ENCODE measurements at places on chromosomes 1 and 21. TPM values are rescaled to one million over a fixed set of nuclear protein-coding genes. Genes with fewer than 3 reads are reported as not detected.

GRCh38 chr1:224172229-224172628 lies 10.8 kb upstream of the DEGS1 start:
- no peak for DNase-seq

GRCh38 chr21:44871576-44872269 lies 1.8 kb downstream of the PTTG1IP start:
- peak; percentile 37 for DNase-seq

DNA sequence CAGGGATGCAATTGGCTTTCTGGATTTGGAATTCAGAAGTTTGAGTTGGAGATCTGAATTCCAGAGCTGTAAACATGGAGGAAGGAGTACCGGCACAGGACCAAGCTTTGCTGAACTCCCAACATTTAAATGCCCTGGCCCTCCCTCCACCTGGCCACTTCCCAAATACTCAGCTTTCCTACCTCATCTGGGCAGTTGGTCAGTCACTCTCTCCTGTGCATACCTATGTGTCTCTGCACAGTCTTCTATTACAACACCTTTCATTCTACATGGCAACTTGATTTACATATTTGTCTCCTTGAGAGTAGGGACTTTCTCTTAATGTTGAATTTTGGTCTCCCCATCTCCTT lies 6.1 kb upstream of the KHDRBS1 start:
- no peak for DNase-seq

TNNI3K gene
- polyA plus RNA-seq = 1.2 TPM

DNA sequence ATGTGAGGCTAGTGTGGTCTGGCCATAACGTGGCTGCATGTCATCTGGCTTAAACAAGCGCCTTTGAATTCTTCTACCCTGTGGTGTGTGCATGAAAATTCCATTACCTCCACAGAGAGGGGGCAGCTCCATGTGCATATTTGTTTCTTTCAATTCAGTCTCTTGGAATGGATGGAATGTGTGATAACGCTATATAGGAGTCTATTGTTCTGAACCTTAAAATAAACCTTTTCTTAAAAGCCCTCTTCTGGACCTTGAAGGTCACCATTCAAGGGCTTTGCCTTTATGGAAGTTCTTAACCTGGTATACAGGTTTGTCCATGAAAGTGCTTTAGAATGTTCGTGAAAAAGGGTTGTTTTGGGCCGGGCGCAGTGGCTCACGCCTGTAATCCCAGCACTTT lies 118.2 kb upstream of the ADGRL2 start:
- no peak for DNase-seq

LCE4A gene
- not detected for polyA plus RNA-seq

DMBX1 gene
- not detected for polyA plus RNA-seq

- no peak for DNase-seq
Measured at GRCh38 chr1:85258536-85259117, 835 bp downstream of the C1orf52 start.

UMODL1 gene
- not detected for polyA plus RNA-seq

CDC42 gene
- 227 TPM for polyA plus RNA-seq

DNA sequence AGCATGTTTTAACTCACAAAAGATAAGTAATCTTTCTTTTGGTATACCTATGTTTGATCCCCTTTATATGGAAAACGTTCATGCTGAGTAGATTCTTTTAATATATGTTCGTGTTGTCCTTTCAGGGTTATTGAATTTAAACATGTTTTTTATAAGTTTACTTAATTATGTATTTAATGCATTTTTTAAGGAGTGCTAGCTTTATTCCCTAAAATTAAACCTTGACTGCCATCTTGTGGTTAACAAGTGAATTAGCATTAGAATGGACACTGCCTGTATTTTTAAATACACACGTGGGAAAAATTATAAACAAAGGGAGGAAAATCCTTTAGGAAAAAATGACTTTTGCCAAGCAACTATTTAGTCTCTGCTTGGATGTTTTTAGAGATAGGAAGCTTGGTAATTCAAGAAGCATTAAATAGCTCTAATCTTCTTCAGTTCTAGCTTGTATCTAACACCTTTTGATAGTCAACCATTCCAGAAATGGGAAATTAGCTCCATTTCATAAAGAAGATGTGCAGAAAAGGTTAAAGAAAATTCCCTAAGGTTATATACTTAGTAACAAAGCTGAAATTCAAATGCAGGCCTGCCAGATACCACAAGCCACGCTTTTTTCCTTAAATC lies 43.0 kb downstream of the UBE2U start:
- DNase-seq = peak; percentile 61

- DNase-seq = no peak
Measured at GRCh38 chr1:41315146-41315822, 46.0 kb upstream of the FOXO6 start.

CELA3A gene
- polyA plus RNA-seq = 1.2 TPM

GRCh38 chr21:37219761-37220432 lies 47.2 kb downstream of the VPS26C start:
- DNase-seq = no peak

GRCh38 chr21:31875496-31876015 lies 2.7 kb downstream of the HUNK start:
- peak; percentile 89 for DNase-seq

FALEC gene
- 0.32 TPM for polyA plus RNA-seq

DNA sequence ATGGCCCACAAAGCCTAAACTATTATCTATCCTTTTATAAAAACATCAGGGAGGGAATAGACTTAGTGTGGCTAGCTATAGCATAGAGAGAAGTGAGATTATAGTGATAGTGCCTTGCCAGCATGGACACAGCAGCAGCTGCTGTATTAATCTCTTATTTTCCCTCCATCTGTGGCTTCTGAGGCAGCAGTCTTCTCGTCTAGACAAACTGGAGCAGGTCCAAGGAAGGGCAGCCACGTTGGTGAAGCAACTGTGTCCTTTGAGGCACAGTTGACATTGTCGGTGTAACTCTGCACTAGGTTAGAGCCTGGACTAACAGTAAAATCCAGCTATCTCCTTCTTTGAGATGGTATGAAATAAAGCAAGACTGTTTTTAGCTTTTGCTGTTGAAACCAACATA lies 131.3 kb downstream of the CACHD1 start:
- DNase-seq = peak; percentile 49

- no peak for DNase-seq
Measured at GRCh38 chr21:43020177-43020576, 45.8 kb downstream of the PKNOX1 start.

- DNase-seq = no peak
Measured at GRCh38 chr1:205442051-205442725, 13.7 kb downstream of the BLACAT1 start.

DNA sequence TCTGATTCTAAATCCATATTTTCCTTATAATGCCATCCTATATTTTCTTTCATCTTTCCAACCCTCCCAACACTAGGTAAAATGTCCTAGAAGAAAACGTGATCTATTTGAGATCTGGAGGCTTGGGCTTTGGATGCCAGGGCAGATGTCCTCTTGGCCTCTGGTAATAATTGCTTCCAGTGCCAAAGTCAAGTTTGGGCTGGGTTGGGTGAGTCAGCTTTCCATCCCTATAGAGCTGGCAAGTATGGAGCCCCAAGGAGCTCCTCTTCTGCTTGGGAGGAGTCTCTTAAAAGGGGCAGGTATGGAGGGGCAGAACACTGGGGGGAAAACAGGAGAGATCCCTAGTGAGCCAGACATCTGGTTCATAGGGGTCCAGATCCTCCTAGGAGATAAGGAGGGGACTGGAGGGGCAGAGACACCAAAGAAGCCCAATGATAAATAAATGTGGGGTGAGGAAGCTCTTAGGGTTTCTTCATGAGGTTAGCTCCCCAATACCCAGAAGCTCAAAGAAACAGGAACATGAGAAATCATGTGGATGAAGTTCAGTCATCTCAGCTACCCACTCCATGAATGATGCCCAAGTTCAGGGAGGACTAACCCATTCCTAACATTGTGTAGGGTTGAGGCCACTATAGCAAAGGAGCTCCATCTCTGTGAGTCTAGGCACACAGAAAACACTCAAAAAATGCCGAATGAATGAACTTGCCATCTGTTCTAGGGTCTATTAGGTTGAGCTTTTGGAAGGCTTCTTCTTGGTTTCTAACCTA lies 3.5 kb downstream of the C1orf116 start:
- no peak for DNase-seq

INTS3 gene
- 44.7 TPM for polyA plus RNA-seq

DNA sequence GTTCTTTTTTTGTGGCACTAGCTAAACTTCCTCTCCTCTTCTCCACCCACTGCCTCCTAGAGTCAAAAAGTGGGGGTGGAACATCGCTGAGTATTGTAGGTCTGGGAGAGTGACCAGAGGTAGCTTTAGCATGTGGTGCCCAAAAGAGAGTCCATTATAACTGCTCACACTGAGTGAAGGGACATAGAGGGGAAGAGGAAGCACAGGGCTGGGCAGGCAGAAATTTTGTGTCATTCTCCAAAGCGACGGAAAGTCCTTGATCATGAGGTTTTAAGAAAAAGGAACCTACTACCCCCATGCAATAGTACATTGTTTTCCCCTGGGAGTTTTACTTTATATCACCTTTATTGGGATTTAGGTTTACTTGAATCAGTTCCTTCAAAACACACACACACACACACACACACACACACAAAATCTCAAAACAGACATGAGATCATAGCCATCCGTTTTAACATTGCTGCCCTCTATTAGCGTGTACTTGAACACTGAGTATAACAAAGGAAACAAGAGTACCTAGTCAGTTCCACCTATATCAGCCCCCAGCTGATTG lies 4.1 kb downstream of the CD84 start:
- DNase-seq = peak; percentile 70

DNA sequence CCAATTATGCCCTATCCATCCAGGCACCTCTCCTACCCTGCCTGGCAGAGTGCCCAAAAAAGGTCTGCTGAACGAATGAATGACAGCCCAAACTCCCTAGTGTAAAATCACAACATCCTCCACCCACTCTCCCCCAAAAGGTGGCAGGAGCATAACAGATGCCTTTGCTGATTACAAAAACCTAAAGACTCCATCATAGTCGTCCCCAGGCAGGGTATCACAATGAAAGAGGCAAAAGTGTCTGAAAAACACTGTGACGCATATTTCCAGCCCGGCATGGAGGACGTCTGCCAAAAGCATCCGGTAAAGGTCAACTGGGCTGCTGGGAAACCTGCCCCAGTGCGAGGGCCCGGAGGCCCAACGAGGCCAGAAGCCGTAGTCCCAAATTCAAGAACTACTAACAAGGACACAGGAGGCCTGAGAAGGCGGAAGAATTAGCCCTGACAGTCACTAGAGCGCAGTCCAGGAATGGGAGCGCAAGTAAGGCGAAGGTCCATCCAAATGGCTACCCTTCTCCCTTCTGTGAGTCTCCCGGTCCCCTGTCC lies 576 bp downstream of the SMIM12 start:
- no peak for DNase-seq

F5 gene
- 0.42 TPM for polyA plus RNA-seq

DNA sequence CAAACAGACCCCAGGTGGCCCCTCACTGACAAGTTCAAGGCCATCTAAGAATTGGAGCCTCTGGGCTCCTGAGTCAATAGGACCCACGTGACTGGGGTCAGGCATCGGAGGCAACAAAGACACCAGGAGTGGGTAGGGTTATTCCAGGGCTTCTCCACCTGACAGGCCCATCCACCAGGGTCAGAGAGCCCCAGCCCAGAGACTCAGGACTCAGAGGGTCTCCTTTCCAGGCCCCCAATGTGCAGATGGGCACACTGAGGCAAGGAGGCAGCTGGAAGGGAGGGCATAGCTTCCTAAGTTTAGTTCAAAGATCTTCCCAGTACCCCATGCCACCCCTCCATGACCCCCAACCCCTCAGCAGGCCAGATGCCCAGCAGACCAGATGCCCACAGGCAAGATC lies 388.6 kb downstream of the MATN1 start:
- no peak for DNase-seq

DNA sequence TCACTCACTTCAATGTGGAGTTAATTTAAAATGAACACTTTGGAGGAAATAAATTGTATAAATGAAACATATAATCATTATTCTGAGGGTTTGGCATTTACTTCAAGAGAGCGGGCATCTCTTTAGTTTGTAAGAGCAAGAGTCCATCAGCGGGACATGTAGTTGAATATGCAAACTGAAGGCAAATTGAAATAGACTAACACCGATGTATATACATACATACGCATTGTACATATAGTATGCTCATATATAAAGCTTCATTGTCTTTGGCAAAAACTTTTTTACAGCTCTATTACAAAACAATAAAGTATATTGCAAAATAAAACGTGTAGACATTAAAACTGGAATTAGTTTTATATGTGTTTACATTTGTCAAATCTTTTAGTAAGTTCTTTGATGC lies 328.9 kb downstream of the LTN1 start:
- DNase-seq = no peak

SPRR2E gene
- not detected for polyA plus RNA-seq

CYP2J2 gene
- polyA plus RNA-seq = 54.3 TPM

AKNAD1 gene
- polyA plus RNA-seq = 2.0 TPM

- peak; percentile 94 for DNase-seq
Measured at GRCh38 chr1:119873135-119874015, 22.9 kb downstream of the ADAM30 start.

REN gene
- not detected for polyA plus RNA-seq

DNA sequence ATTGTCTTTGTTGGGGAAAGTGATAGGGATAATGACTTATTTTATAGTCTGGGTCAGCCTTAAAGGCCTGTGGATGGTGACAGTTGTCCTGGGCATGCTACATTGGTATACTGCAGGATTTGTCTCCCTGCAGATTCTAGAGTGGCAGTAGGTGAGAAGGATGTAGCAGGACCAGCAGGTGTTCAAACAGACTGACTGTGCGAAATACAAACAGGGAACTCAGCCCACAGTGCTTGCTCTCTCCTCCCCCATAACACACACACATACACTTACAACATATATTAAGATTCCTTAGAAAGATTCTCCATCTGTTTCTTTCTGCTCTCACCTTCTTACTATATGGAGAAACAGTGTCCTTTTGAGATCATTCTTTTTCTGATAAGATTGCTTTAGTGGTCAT lies 6.9 kb downstream of the PDE4B start:
- DNase-seq = no peak
